ENCODE measurements at places on chromosomes 13 and 19.

DNA sequence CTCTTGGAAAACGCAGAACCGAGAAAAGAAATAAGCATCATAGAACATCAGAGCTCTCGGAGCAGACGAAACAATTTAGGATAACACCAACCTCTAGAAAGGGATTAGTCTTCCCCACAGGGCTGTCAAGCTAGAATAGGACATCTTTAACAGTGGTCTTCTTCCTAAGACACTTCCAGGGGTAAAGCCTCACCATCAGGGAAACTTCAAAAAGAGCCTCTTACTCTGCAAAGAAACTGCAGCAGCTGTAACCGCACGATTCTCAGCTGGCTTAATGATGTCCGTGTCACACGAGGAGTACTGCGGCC, 642 bp downstream of the ZNF571 start:
- no peak for DNase-seq

DNA sequence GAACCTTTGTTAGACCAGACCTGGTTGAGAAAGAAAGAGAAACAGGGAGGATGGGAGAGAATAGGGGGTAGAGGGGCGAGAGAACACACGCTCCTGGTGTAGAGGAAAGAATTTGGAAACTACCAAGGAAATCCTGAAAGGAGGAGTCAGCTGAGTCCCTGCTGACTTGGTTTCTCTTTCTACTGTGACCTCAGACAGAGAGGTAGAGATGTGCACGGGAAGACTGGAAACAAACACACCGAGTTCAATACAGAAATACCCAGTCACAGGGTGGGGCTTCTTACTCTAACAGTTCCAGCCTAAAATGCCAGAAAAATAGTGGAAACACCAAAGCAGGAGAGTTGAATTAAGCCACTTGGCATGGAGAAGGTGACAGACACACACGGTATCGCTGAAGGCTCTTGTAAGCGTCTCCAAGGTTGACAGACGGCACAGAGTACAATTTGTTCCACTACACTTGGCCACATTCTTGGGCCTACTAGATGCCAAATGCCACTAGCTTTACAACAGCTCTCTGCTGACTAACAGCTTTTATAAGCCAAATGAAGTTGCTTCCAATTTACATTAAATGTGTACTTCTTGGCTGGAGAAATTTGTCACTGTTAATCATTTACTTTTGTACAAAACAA, 28.1 kb downstream of the LATS2 start:
- DNase-seq, result no peak

DNA sequence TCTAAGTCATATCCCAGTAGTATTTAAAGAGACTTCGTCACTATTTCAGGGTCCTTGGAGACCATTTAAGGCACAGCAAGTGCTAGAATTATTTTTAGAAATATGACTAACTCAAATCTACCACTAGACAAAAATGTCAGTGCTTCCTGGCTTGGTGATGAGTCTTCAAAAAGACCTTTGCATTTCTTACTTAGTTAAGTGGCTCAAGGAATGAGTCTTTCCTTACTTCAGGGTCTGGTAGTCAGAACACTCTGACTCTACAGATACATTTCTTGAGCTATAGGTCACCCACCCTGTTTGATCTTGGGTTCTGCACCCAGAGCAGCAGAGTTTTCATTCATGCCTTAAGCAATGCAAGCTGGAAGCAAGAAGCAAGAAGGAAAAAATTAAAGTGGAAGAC, 191.0 kb upstream of the HTR2A start:
- no peak for DNase-seq

DNA sequence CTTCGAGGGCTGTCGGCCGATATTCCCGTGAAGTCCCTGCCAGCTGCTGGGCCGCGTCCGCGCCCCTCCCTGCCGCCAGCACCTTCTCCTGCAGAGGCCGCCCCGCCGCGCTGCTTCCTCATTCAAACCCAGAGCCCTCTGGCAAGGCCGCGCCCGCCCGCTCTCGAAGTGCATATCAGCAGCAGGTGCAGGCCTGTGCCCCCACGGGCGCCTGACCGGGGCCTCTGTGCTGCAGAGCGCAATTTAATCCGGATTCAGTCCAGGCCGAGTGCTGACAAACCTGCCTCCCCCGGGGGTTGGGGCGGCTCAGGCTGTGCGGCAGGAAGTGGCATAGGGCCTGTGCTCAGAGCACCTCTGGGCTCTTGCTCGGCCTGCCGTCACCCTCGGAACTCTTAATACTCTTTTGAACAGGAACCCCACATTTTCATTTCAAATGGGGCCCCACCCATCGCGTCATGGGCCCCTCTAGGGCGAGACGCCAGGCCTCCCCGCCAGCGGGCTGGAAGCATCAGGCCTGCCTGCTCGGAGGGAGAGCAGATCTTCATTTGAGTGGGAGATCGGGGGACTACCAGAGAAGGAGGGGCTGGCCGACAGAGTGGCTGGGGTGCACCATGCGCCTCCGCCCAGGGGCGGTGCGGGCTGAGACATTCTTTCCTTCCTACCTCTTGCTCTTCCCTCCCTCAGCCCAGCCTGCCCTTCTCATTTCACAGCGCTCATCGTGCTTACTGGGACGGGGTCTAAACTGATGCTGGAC, 125.7 kb downstream of the TNFRSF19 start:
- no peak for DNase-seq

- DNase-seq, result no peak
Measured at GRCh38 chr19:11181488-11181887, 15.9 kb downstream of the KANK2 start.

- DNase-seq, result no peak
Measured at GRCh38 chr13:107817647-107818287, 397.6 kb downstream of the LIG4 start.

DNA sequence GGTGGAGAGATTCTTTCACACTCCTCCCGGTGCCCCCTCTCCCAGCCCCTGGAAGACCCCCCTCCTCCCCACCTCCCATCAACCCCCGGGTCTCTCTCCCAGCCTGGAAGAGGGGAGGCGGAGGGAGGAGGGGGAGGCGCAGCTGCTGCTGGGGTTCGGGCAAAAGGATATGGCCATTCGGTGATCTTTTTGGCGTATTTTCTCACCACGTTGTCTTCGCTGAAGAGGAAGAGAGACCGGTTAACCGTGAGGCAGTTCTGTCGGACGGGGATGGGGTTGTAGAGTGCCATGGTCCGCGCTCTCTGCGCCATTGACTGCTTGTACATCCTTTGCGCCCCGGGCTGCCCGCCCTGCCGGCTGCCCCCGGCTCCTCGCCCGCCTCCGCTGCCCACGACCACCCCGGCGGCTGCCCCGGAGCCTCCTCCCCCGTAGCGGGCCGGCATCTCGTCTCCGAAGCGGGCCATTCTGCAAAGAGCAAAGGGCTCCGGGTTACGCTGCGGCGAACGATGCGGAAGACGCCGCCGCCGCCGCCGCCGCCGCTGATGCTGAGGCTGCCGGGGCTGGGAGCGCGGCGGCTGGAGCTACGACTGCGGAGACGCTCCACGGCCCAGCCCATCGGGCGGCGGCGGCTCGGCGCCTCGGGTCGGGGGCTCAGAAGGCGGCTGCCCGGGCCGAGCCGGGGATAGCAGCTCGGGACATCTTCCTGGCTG, 363 bp downstream of the CACNA1A start:
- DNase-seq, result peak; percentile 56

DNA sequence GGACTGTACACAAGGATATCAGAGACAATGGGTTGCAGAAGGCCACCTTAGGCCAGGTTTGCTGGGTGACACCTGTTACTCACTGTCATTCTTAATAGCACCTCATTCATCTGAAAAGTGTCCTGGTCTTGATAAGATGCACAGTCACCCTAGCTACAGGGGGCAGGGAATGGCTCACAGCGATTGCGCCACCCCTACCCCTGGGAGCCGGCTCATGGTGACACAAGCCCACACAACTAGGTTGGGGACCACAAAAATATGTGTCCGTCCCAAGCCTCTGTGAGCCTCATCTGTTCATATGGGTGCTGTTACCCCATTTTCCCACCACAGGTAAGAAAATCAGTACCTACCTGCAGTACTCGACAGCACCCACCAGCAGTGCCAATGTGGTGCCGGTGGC, 23.4 kb downstream of the MED26 start:
- DNase-seq, result no peak

- no peak for DNase-seq
Measured at GRCh38 chr13:84640691-84641090, 758.4 kb upstream of the SLITRK1 start.

- no peak for DNase-seq
Measured at GRCh38 chr13:29704648-29705047, 109.2 kb upstream of the SLC7A1 start.

- no peak for DNase-seq
Measured at GRCh38 chr13:85298387-85298924, 500.8 kb downstream of the SLITRK6 start.

DNA sequence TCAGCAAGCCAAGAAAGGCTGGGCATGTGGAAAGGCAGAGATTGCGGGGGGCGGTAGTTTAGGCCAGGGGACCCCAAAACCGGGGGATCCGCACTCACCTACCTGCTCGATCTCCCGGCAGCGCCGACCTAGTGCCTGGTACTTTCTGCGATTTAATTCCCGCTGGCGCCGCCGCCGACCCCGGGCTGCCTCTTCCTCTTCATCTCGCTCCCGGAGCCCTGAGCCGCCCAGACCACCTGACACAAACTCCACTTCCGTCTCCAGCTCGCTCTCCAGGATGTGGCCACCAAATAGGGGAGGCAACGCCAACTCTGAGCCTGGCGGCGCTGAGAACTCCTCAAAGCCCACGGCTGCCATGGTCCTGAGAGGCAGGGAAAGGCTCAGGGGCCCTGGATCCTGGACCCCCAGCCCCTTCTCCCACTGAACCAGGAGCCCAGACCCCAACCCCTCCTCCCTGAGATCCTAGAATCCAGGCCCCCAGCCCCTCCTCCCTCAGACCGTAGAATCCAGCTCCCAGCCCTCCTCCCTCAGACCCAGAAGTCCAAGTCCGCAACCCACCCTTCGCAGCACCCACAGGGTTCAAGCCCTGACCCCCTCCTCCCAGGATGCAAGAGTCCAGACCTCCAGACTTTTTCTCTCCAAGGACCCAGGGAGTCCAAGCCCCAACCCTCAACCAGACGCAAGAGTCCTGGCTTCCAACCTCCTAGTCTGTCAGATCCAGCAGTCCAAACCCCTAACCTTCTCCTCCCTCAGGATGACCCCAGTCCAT, 933 bp downstream of the TFPT start:
- no peak for DNase-seq

- DNase-seq, result no peak
Measured at GRCh38 chr19:14525729-14526128, 3.7 kb upstream of the TECR start.

GRCh38 chr13:31049833-31050232, 111.9 kb downstream of the HSPH1 start:
- DNase-seq, result no peak

DNA sequence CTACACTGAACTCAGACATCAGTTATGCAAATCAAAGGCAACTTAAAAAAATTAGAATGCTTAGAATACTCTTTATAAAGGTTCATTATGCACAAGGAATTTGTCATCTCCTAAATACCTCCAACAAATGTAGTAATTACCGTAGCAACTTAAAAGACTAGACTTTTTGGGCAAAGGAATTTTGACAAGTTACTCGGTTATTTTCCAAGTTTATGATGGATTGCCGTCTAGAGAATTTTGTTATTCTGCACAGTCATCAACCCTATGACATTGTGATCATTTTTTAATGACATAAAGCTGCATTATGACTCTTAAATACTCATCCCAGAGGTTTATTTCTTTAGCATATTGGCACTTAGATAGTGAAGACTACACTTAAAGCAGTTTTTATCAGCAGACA, 71.9 kb downstream of the TRPC4 start:
- DNase-seq, result no peak

DNA sequence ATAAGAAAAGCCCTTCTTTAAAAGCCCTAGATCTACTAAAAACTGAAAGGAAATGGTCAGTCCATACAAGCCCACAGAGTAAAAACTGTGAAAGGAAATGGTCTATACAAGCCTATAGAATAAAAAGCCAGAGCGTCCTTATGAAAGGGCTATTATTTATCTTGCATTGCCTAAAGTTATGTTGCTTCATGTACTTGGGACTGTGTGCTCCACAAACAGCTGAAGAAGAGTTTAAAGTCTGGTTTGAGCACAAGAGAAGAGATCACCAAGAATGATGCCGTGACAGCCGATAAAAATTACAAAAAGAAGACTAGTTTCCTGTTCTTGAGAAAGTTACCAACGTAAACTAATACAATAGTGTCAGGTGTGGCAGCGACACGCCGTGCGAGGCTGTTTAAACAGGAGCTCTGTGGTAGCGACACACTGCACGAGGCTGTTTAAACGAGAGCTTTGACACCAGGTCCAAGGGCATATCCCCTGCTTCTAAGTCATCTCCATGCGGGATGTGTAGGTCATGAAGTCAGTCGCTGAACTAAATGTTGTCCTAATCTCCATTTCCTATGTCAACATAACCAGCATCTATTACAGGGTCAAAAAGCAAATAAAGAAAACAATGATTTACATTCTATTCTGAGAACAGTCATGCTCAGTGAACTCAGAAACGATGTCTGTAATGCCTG, 24.9 kb downstream of the PCID2 start:
- DNase-seq, result no peak

GRCh38 chr19:13959962-13960862, 7.9 kb downstream of the DCAF15 start:
- no peak for DNase-seq

GRCh38 chr19:39262496-39262895, 5.7 kb upstream of the IFNL2 start:
- DNase-seq, result no peak

- DNase-seq, result peak; percentile 66
Measured at GRCh38 chr13:98475522-98475921, 101.4 kb downstream of the STK24 start.

- DNase-seq, result no peak
Measured at GRCh38 chr19:38298821-38299680, 5.0 kb upstream of the C19orf33 start.

DNA sequence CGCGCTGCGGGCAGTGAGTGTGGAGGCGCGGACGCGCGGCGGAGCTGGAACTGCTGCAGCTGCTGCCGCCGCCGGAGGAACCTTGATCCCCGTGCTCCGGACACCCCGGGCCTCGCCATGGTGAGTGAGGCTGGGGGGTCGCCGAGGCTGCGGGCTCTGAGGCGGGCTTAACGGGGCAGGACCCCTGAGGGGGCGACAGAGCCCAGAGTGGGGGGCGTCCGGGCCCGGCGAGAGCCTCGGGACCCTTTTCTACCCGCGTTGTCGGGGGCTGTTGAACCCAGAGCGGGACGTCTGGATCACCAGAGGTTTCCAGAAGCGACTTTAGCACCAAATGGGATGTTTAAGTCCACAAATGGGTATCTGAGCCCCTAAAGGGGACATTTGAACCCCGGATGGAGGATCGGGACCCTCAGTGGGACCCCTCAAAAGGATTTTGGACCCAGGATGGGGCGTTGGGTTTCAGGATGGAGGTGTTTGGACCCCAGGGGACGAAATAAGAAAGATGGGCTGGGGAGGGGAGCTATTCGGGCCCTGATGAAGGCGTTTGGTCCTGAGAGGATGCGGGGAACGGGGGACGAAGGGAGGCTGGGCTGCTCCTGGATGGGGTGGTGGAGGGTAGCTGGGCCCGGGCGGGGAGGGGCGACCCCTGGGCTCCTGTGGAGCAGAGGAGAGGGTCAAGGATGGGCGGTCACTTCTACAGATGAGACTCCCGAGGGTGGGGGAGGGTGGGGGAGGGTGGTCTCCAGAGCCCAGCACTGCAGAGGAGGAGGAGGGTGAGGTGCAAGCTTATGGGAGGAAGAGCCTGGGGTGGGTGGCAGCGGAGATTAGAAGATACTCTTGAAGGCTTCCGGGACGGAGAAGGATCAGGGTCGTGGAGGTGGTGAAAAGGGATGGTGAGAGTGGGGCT, at the start of gene CALM3:
Gene CALM3 (plus strand): TSS at position 13 of the 907 bp plus-strand sequence. CDS start 105 bp downstream, at position 118.
- DNase-seq, result no peak

GRCh38 chr19:55283548-55284377, at the start of gene BRSK1:
Gene BRSK1, plus strand, starts transcription at chr19:55283997. Its CDS starts 446 bp downstream, at chr19:55284443.
- peak; percentile 76 for DNase-seq

- DNase-seq, result no peak
Measured at GRCh38 chr13:40342461-40342860, 324.0 kb downstream of the FOXO1 start.

Measured in neuronal stem cell (in vitro differentiated cells).